Daoy (cell line): ENCODE measurements at places on chromosomes 6 and 20.

DNA sequence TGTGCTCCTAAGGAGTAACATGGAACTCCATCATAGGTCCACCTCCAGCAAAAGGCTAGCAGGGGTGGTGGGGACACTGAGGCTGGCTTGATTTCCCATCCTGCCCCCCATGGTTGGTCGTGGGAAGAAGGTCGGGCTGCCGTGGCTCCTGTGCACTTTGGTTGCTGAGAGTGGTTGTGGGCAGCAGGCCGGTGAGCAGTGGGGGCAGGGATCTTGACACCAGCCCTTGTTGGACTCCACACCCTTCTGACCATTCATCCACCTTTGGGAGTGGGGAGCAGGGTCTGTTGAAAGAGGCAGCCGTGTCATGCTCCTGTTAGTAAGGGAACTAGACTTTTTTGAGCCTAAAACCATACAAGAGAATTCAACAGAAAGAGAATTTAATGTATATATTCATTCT, 175.2 kb downstream of the ARID1B start:
- no peak for DNase-seq

- no peak for DNase-seq
Measured at GRCh38 chr6:65761890-65762289, 54.9 kb upstream of the EYS start.

- no peak for DNase-seq
Measured at GRCh38 chr6:142531727-142532126, 229.9 kb downstream of the ADGRG6 start.

- no peak for DNase-seq
Measured at GRCh38 chr6:150145427-150145826, 2.6 kb downstream of the PPP1R14C start.

GRCh38 chr6:35086282-35086632, 54.9 kb downstream of the TCP11 start:
- no peak for DNase-seq

- no peak for DNase-seq
Measured at GRCh38 chr6:45961125-45961524, 54.5 kb downstream of the CLIC5 start.

GRCh38 chr6:136387316-136387715, 97.7 kb upstream of the BCLAF1 start:
- DNase-seq, result no peak

GRCh38 chr6:130409418-130410100, 43.7 kb downstream of the TMEM200A start:
- no peak for DNase-seq

DNA sequence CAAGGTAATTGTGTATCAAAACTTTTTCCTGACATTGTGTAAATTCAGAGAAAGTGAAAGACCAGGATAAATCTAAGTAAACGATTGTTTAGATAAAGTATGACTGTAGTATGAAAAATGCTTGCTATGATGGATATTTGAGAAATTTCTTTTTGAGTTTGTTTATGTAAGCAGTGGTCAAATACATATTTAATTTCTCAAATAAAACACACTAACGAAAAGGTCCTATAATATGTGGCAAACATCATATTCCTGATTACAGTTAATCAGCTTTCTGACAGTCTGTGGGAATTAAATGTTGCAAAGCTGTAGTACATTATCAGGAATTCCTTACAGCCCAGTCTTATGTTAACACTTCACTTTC, 636.9 kb downstream of the MMUT start:
- DNase-seq, result no peak

- DNase-seq, result no peak
Measured at GRCh38 chr20:37302981-37303380, 13.5 kb downstream of the MANBAL start.

DNA sequence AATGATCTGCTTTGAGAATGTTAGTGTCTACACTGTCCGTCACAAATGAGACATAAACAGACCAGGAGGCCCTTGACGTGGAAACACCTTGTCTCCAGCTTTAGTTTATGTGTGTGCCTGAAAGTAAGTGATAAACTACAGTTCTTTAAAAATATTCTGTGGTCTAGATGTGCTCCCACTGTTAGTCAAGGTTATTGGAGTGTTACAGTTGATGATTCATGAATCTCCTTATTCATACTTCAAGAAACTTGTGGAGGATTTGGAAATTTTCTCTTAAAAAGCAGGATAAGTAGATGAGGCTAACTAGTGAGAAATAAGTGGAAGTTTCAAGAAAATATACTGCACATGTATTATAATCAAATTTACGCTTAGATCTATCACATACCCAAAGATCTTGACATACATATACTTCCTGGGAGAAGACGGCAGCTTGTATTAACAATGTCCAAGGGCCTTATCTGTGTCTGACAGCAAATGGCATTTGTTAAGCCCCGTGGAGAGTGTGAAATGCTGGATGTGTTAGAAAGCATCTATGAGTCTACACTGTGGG, 90.5 kb upstream of the MBOAT1 start:
- no peak for DNase-seq

DNA sequence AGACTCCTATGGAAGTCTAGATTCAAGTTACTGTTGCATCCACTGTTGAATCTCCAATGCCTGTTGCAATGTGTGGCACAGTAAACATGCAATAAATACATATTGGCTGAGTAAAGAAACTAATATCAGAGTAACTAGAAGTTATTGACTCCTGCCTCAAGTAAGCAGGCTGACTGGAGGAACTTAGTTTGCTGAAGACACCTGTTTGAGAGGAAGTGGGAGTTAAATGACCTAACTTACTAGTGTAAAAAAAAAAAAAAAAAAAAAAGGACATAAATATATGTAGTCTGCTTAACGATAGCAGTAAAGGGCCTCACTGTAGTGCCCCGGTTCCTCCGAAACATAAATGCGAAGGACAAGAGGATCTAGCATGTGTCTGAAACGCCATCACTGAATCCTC, 249.8 kb upstream of the PRDM1 start:
- no peak for DNase-seq

DNA sequence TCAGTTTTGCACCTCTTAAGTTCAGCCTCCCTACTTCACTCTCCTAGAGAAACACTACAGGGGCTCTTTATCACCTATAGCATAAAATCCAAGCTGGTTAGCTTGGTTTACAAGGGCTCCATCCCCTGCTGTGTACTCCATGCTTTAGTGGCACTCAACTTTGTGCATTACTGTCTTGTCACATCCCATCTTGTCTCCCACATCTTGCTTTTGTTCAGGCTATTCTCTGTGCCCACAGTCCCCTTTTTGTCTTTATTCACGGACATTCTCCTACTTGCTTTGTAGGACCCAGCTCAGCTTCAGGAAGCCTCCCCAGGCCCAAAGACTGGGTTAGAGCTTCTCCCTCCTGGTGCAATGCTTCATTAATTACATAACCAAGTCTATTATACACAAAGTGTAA, 107.9 kb upstream of the SPACA1 start:
- DNase-seq, result no peak

- no peak for DNase-seq
Measured at GRCh38 chr20:20406306-20406705, 38.4 kb downstream of the INSM1 start.

DNA sequence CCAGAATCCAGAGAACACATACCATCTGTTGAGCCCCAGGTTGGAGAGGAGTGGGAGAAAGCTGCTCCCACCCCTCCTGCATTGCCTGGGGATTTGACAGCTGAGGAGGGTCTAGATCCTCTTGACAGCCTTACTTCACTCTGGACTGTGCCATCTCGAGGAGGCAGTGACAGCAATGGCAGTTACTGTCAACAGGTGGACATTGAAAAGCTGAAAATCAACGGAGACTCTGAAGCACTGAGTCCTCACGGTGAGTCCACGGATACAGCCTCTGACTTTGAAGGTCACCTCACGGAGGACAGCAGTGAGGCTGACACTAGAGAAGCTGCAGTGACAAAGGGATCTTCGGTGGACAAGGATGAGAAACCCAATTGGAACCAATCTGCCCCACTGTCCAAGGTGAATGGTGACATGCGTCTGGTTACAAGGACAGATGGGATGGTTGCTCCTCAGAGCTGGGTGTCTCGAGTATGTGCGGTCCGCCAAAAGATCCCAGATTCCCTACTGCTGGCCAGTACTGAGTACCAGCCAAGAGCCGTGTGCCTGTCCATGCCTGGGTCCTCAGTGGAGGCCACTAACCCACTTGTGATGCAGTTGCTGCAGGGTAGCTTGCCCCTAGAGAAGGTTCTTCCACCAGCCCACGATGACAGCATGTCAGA, 77.4 kb downstream of the ASXL1 start:
- no peak for DNase-seq

DNA sequence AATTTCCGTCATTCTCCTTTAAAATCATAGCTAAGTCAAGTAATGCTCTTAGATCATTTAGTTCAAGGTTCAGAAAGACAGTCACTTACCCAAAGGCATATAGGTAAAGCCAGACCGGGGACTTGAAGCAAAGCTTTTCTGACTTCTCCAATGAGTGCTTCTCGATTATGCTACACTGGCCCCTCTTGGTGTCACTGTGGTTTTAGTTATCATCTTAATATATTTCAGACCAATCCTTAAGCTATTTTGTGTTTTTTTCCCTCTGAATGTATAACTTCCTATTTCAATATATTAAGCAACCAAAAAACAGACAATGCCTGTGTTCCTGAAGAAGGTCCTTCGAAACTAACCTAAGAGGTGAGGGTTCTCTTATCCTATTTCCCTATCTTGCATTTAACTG, 3.9 kb downstream of the PRDM1 start:
- no peak for DNase-seq
